Stimulated activated CD4-positive, alpha-beta T cell treated with anti-CD3 and anti-CD28 coated beads, Interleukin-15, amount 100 ng/mL, for 1 hour (primary cell): ENCODE measurements at places on chromosomes 5 and 9.

GRCh38 chr9:73437758-73438157 lies 286.1 kb downstream of the ANXA1 start:
- DNase-seq: no peak

DNA sequence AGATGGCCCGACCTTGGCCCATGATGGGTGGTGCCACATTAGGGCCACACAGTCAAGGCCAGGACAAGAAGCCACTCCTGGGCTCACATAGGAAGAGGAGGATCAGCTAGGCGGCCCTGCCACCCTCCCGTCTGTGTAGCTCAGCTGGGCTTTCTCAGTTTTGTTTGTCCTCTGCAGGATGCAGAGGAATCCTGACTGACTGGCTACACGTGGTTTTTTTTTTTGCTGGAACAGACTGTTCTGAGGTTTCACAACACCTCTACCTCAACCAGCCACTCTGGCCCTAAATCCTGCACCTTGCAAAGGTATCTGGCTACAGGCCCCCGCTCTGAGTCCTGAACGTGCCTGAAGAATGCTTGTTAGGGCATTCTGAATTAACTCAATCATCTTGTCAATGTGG lies 88.3 kb upstream of the MSX2 start:
- no peak for DNase-seq

GRCh38 chr5:119309326-119309725 lies 46.5 kb upstream of the TNFAIP8 start:
- no peak for DNase-seq

- DNase-seq: no peak
Observed at GRCh38 chr5:117681431-117682254, 1107.0 kb upstream of the SEMA6A start.

DNA sequence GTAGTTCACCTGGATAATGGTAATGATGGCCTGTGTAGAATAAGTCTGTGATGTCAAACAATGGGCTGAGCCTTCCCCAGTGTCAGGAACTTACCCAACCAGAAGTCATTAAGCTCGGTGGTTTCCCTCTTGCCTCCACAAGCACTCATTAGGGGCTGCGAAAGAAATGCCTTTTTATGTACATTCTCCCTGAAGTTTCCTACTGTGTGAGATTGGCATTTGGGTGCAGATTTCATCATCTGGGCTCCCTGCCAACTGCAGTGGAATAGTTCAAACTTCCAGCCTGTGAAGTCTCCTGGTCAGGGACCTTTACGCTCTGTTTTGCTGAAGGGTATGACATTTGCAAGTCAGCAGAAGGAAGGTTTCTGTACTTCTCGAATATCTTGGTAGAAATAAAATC lies 41.6 kb upstream of the TMEM215 start:
- no peak for DNase-seq

DNA sequence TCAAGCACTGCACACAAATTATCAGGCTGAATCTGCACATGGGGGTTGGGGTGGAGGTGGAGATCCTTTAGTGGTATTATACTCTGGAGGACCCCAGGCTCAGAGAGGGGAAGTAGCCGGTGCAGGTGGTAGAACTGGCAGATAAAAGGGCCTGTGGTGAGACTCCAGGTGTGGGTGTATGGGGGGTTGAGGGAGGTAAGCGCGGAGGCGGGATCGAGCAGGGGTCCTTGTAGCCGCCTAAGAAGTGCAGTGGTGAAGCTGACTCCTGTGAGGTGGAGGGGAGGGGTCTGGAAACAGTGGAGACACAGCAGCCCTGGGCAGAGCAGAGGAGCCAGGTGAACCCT lies 841 bp downstream of the ACSL6 start:
- DNase-seq: no peak

DNA sequence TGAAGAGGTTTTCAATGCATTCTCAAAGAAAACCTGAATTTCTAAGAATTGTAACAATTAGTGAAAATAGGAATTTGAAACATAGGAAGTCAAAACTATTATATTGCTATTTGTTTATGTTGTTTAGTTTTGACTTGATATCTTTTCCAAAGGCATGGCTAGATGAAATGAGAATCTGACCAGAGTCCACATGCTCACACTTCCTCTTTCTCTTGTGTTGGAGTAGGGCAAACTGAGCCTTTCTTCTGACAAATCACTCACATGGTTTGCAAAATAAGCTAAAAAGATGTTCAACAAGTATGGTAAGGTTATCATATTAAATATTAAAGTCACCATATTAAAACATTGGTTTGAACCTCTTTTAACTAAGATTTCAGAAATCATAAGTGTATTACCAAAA lies 512.6 kb downstream of the ISL1 start:
- no peak for DNase-seq

- no peak for DNase-seq
Observed at GRCh38 chr9:99762470-99762869, 59.2 kb upstream of the NR4A3 start.

DNA sequence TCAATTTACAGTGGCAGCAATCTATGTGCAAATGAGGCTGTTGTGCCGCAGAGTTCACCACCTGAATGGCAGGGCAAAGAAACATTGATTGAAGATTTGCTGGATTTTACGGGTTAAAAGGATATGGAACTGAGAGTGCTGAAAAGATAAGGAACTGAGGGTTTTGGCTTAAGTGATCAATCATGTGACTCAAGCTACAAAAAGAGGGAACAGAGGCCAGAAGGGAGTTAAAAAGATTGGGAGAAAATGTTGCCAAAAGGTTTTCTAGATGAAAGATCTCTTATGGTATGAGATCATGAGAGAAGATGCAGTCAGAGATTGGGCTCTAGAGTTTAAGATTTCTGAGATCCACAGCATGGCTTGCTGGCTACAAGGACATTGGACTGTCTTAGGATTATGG lies 7.9 kb upstream of the RIMOC1 start:
- DNase-seq: no peak

GRCh38 chr9:87798261-87798833 lies 72.4 kb downstream of the CTSL start:
- no peak for DNase-seq

GRCh38 chr9:119810645-119811429 lies 441.6 kb upstream of the BRINP1 start:
- DNase-seq: no peak

DNA sequence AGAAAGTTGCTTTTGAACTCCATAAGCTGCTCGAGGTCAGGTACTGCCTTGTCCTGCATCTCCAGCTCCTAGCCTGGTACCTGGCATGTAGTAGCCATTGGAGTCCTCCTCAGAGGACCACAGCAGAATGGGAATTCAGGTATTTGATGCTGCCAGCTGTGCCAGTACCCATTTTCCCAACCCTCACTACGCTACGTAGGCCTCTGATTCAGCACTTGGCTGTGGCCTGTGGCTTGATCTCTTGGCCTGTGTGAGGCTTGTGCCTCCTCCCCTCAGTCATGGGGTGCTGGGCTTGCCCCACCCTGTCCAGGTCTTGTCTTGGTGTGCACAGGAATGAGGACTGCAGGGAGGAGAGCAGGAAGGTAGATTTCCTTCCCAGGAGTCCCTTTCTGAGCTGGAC lies 11.8 kb downstream of the OTULIN start:
- DNase-seq: no peak

- DNase-seq: no peak
Observed at GRCh38 chr5:174911118-174911517, 186.7 kb downstream of the MSX2 start.

- DNase-seq: no peak
Observed at GRCh38 chr5:83925955-83926337, 205.3 kb upstream of the HAPLN1 start.

DNA sequence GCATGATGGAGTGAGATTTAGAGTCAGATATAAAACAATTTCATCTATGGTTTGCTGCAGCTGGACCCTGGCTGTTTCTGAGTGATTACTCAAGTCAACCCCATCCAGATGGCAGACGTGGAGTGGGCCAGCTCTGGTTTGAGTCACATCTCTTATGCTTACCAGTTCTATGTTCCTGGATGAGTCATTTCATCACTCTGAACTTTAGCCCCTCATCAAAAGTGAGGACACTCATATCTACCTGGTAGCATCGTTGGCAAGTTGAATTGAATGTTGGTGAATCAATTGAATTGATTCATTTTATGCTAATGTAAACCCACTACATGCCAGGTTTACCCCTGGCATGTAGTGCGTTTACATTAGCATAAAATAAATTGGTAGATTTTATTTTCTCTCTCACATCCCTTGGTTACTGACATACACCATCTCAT lies 176.4 kb downstream of the FGF18 start:
- DNase-seq: no peak

DNA sequence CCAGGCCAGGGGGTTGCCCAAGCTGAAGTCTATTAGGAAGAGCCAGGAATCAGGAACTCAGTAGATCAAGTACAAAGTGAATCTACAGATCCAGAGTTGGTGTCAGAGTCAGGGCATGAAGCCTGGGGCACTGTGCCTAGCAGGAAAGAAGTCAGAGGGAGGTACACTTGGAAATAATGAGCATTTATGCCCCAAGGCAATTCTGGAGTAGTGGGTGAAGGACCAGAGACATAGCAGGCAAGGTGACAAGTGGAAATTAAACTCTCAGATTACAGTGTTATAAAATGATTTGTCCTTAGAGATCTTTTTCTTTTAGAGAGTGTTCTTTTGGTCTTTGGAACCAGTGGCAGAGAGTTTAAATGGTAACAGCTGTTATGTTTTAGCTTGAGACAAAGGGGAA lies 138.0 kb downstream of the ADAMTSL1 start:
- DNase-seq: no peak

DNA sequence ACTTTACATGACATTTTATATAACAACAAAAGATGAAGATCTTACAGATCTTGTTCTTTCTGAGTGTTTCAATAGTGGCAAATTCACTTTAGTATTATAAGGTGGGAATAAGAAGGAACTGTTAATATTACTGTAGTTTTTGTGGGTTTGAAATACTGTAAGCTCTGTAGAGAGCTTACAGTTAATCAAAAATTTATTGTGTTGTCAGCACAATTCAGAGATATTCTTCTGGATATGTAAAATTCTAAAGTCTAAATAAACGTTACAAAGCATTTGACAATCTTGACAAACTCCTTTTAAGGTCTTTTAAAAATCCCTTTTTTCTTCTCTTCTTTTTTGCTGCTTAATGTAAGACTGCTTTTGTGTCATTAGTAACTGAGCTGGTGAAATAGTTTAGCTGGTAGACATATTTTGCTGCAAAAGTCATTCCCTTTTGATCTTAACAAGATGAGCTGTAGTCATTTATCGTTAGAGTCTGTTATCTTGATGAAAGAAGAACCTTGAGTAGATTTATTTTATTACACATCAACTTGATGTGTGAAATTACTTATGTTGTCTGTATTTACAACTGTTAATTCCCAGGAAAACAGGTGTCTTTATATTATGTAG lies 186.0 kb downstream of the WDR70 start:
- DNase-seq: no peak

- DNase-seq: no peak
Observed at GRCh38 chr5:143791848-143792731, 19.9 kb upstream of the HMHB1 start.

GRCh38 chr9:96486386-96487028 lies 36.5 kb downstream of the HABP4 start:
- DNase-seq: no peak

DNA sequence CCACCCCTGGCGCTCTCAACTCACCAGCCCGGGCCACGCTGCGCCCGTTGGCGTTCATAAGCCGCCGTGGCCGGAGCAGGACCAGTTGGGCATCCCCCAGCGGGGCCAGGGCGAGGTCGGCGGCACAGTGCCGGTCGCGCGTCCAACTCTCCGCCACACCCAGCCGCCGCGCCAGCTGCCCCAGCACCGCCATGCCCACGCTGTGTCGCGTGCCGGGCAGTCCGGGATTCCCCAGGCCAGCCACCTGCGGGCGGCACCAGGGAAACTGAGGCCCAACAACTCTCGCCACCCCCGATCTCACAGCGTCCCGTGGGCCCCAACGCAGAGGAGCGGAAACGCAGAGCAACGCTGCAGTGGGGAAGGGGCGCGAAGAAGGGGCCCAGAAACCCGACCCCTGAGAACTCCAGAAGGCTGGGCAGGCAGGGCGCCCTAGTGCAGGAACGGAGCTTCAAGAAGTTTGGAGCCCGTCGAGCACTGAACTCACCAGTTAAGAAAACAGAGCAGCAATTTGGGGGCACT lies 453 bp downstream of the PTRH1 start:
- no peak for DNase-seq

GRCh38 chr5:34584165-34584564 lies 72.0 kb upstream of the RAI14 start:
- DNase-seq: no peak

DNA sequence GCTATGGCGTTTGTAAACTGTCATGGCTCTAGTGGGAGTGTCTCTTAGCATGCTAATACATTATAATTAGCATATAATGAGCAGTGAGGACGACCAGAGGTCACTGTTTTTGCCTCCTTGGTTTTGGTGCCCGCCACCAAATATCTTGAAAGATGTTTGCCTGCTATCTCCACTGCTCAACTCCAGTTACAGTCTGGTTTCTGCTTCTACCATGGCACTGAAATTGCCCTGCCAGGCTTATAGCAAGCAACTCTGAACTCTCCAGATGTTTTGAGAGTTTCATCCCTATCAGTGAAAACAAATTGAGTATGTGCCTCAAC lies 122.1 kb upstream of the SPRY4 start:
- DNase-seq: no peak

- no peak for DNase-seq
Observed at GRCh38 chr9:7561527-7562080, 238.0 kb downstream of the DMAC1 start.

DNA sequence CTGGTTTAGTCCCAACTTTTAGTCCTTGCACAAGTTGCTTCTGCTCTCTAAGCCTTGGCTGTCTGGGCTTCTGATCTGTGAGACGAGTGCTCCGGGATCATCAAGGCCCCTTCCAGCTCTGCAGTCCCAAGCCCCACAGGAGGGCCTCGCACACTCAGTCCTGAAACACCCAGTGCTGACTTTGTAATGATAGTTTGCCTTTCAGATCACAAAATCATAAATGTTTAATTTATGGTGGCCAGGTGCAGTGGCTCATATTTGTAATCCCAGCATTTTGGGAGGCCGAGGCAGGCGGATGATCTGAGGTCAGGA lies 95.9 kb upstream of the SLC25A48 start:
- DNase-seq: no peak

DNA sequence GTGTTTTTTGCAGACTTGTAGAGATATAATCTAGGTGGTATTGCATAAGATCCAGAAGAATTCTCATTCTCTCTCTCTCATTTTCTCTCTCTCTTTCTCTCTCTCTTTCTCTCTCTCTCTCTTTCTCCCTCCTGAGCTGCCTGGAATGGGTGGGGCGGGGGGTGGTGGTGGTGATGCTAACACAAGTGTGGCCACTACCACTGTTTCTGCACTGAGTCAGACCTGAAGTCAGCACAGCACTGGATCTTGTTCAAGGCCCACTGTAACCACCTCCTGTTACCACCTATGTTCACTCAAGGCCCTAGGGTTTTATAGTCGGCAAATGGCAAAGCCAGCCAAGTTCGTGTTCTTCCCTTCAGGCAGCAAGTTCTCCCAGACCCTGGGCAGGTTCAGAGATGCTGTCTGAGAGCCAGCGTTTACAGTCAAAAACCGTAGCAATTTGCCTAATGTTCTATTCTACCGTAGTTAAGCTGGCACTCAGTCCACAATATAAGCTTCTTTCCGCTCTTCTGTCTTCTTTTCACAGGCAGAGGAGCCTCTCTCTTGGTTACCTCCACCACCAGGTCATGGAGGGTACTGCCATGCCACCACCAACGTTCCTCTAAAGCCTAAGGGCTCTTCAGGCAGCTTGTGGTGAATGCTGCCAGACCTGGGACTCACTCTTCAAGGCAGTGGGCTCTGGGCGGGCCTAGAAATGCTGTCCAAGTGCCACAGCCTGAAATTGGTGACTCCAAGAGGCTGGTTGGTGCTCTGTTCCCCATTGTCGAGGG lies 235.7 kb upstream of the PRR16 start:
- no peak for DNase-seq

- no peak for DNase-seq
Observed at GRCh38 chr9:2419347-2419746, 202.2 kb upstream of the VLDLR start.
